ENCODE measurements at places on chromosomes 12 and 14. TPM values are rescaled to one million over a fixed set of nuclear protein-coding genes. Genes with fewer than 3 reads are reported as not detected.

Gene CFAP73
- not detected for total RNA-seq

- peak; percentile 29 for DNase-seq
- peaks cover 6% of the 10 kb centered on the region for H3K4me1 ChIP-seq
- H3K27me3 ChIP-seq: no peaks in the 10 kb centered on the region
- no peaks in the 10 kb centered on the region for H3K36me3 ChIP-seq
- no peak overlapping the region for H3K4me3 ChIP-seq
These were observed 465.3 kb upstream of the TBX3 start for GRCh38 chr12:115149279-115149678.

DNA sequence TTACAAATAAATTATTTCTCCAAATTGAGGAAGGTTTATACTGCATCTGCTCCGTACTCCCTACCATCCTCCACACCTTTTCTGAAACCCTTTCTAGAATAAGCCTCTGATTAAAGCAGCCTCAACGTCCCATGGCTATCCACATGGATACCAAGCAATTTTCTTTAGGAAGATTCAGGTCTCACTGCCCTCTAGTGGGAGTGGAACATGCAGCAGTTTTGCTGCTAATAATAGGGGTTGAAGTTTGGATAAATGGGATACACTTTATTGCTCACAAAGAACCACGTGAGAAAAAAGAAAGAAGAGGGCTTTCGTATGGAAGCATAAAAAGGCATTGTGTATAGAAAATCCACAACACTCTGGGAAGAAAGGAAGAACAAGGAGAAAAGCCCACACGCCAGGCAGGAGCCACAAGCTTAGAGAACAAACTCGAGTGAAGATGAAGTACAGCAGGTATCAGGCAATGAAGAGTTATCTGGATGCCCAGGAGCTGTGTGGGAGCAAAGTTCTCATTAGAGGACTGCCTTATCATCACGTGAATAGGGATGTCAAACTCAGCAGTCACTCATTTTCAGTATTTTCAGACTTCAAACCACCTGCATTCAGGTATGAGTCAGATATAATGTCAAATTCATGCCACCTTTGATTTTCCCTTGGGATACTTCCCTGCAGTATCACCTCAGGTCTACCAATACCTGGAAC lies 45.8 kb downstream of the CCER1 start:
- H3K36me3 ChIP-seq: no peaks in the 10 kb centered on the region
- no peak overlapping the region for H3K27ac ChIP-seq
- DNase-seq: peak; percentile 47
- H3K27me3 ChIP-seq: no peaks in the 10 kb centered on the region

DNA sequence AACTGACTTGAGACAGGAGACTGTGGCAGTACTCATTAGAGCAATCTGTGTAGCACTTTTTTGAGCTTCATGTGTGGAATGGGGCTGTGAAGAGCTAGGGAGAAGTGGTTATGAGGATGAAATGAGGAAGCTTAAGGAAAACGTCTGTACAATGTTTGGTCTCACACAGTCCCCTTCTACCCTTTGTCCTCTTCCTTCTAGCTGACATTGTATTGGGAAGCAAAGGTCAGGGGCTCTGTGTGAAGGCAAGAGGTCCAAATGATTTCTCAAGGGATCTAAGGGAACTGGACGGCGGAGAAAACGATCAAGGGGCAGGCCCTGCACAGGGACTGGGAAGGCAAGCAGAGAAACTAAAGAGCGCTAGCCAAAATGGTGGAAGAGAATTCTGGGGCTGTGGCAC lies 13.1 kb upstream of the CIPC start:
- H3K36me3 ChIP-seq: no peaks in the 10 kb centered on the region
- no peak overlapping the region for H3K4me3 ChIP-seq
- H3K27me3 ChIP-seq: peaks cover 7% of the 10 kb centered on the region
- no peak for DNase-seq
- no peak overlapping the region for H3K27ac ChIP-seq

Data from astrocyte (in vitro differentiated cells and primary cell).